ENCODE measurements at places on chromosomes 5 and 9. TPM values are rescaled to one million over a fixed set of nuclear protein-coding genes. Genes with fewer than 3 reads are reported as not detected.

PCDHA6 gene
- total RNA-seq = 0.13 TPM

SPTAN1 gene
- total RNA-seq = 160 TPM

FABP6 gene
- 1.1 TPM for total RNA-seq

ECM2 gene
- total RNA-seq = 0.11 TPM

RNF130 gene
- total RNA-seq = 42.1 TPM

ANXA2R gene
- 3.1 TPM for total RNA-seq

MARCHF11 gene
- not detected for total RNA-seq

GFM2 gene
- total RNA-seq = 22.0 TPM

CBY3 gene
- total RNA-seq = not detected

SOX30 gene
- not detected for total RNA-seq

ARHGEF39 gene
- 14.9 TPM for total RNA-seq

ITGA1 gene
- total RNA-seq = 0.82 TPM

IL7R gene
- total RNA-seq = 0.40 TPM

NFIL3 gene
- total RNA-seq = 8.7 TPM

CATSPER3 gene
- total RNA-seq = 0.48 TPM

PPP1R26 gene
- 17.4 TPM for total RNA-seq

RNF44 gene
- total RNA-seq = 20.4 TPM

TMEM215 gene
- not detected for total RNA-seq

SPATA31A6 gene
- total RNA-seq = not detected

RMRP gene
- total RNA-seq = 4.7 TPM

IL31RA gene
- 0.86 TPM for total RNA-seq

SLIT3 gene
- total RNA-seq = 19.5 TPM

PCDHB12 gene
- not detected for total RNA-seq

DAB2IP gene
- 11.0 TPM for total RNA-seq

TIMD4 gene
- total RNA-seq = 0.60 TPM

TMEM171 gene
- total RNA-seq = 4.6 TPM

PDLIM4 gene
- 1.0 TPM for total RNA-seq

DMRTA1 gene
- 0.56 TPM for total RNA-seq

RNF183 gene
- total RNA-seq = not detected

TUSC1 gene
- total RNA-seq = 6.7 TPM

ZMYND19 gene
- total RNA-seq = 59.2 TPM

JMY gene
- 2.6 TPM for total RNA-seq

STK32A gene
- 0.30 TPM for total RNA-seq

TLX3 gene
- total RNA-seq = not detected

EGFL7 gene
- 51.5 TPM for total RNA-seq

PTGES gene
- 174 TPM for total RNA-seq

CEP120 gene
- total RNA-seq = 8.4 TPM

TAF11L10 gene
- not detected for total RNA-seq

HAPLN1 gene
- total RNA-seq = not detected

LCP2 gene
- not detected for total RNA-seq

MEIKIN gene
- not detected for total RNA-seq

FRMPD1 gene
- 0.04 TPM for total RNA-seq

PDCD1LG2 gene
- total RNA-seq = 0.25 TPM

GABRG2 gene
- not detected for total RNA-seq

FOXD4L5 gene
- 0.05 TPM for total RNA-seq

GRXCR2 gene
- total RNA-seq = not detected

PCYOX1L gene
- 2.2 TPM for total RNA-seq

TLR4 gene
- 0.20 TPM for total RNA-seq

SHLD3 gene
- total RNA-seq = 3.0 TPM

CLIC3 gene
- total RNA-seq = 6.7 TPM

MRPS30 gene
- 35.7 TPM for total RNA-seq

HRCT1 gene
- 0.18 TPM for total RNA-seq

PLAC8L1 gene
- total RNA-seq = 0.38 TPM
